ENCODE measurements at places on chromosomes 5 and 9.

GRCh38 chr5:169716287-169716686 lies 79.2 kb downstream of the DOCK2 start:
- DNase-seq = no peak

GRCh38 chr9:128946571-128947276 lies 679 bp downstream of the DOLK start:
- DNase-seq = no peak

- no peak for DNase-seq
These were observed 256.2 kb downstream of the ACTL7B start for GRCh38 chr9:108599571-108599970.

DNA sequence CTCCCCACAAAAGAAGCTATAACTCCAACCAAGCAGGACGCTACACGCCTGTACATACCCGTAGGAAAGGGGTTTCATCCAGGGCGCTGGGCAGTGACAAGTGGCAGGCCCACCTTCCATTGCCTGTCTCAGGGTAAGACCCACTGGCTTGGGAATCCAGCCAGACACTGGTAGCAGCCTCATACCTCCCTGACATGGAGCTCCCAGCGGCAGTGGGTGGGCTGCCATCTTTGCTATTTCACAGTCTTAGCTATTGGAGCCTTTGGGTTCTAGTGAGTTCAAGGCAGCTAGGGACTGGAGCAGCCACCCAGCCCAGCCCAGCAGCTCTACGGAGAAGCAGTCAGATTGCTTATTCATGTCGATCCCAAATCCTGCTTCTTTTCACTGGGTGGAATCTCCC lies 3.4 kb upstream of the IFNA10 start:
- no peak for DNase-seq

DNA sequence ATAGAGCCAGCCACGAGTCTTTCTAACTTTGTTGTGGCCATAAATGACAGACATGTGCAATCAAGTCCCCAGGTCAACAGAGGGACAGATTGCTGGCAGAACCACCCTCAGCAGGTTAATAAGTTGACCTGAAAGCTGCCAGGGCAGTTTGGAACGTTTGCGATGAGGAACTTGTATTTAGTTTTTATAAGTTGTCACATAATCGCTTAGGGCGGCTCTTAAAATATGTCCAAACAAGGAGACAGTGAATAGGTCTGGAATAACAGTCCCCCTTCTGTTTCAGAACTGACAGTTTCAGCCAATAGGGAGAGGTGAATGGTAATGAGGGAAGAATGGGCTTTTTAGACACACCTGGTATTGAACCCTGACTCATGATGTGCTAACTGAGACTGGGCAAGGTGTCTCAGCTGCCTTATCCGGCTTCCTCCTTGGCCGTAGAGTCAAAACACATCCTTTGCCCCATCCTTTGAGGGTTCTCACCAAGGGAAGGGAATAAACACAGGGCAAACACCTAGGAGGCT lies 33.6 kb upstream of the GABRP start:
- no peak for DNase-seq

- DNase-seq = no peak
These were observed 144.6 kb downstream of the CD180 start for GRCh38 chr5:67052034-67052433.

Data from BE2C (cell line).